ENCODE measurements at places on chromosomes 3 and 15.

DNA sequence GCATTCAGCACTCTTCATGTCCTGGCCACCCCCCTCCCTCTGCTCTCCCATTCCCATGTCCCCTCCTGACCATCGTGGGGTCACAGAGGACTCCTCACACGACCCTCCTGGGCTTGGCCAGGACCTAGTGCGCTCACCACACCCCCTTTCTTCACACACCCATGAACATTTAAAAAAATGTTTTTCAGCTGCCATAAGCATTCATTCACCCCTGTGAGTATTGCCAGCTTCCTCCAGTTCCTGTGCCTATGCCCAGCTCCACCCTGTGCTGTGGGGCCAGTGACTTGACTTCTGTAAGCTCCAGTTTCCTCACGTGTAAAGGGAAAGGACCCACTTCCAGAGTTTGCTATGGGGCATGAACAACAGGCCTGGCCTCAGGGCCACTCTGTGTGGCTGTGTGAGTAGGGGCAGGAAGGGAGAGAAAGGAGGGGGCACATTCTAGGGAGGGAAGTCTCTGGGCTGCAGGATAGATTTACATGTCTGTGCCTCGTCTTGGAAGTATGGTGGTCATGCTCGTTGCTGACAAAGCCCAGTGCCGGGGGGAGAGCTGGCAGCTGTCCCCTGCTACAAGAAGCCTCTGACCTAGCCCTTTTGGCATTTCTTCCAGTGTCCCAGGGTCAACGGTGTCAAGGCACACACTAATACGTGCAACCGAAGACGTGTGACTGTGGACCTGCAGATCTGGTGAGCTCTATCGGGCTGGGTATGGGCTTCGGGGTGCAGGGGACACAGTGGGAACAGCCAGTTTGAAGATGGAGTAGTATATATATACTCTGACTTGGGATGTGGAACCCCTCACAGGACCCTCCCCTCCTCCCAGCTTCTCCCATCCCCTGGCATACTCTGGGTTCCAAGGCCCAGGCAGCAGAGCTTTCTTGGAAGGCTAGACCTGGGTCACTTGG, 22.8 kb downstream of the ESYT3 start:
- peaks cover 4% of the 10 kb centered on the region for H3K36me3 ChIP-seq
- no peaks in the 10 kb centered on the region for H3K27me3 ChIP-seq
- no peak overlapping the region for H3K27ac ChIP-seq
- no peak overlapping the region for H3K4me3 ChIP-seq
- no peak for DNase-seq
- H3K4me1 ChIP-seq = no peaks in the 10 kb centered on the region

- no peak overlapping the region for H3K27ac ChIP-seq
- peaks cover 6% of the 10 kb centered on the region for H3K4me1 ChIP-seq
- H3K4me3 ChIP-seq = no peak overlapping the region
- DNase-seq = no peak
- no peaks in the 10 kb centered on the region for H3K36me3 ChIP-seq
Measured at GRCh38 chr3:184633237-184633579, 71.6 kb downstream of the EPHB3 start.

DNA sequence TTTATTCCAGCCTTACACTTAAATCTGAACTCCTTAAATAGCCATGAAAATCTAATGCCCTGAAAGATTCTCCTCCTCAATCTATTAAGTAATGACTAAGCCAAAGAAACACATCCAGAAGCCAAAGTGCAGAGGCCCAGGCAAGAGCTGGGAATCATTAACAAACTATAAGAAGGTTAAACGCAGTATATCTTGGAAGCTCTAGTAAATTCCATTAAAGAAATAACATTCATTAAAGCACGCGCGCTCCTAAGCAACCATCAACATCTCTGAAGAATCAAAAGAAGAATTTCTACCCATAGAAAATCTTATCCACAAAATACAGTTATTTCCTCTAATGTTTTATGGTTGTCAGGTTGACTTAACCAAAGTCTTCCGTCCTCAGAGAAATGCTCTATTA, 29.5 kb downstream of the MB21D2 start:
- no peak overlapping the region for H3K27ac ChIP-seq
- DNase-seq = peak; percentile 52

DNA sequence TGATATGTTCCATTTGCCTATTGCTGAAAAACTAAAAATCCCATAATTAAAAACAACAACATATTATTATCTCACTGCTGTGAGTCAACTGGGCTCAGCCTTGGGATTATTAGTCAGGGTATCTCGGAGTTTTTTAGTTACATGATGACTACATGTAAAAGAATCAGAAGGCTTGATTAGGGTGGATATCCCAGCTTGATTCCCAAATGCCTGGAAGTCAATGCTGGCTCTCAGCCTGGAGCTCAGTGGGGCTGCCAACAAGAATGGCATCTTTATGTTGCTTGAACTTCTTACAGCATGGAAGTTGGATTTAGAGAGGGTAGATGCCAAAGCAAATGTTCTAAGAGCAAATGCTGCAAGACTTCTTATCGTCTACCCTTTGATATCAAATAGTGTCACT, 278.5 kb downstream of the PLOD2 start:
- no peaks in the 10 kb centered on the region for H3K36me3 ChIP-seq
- DNase-seq = peak; percentile 47
- no peak overlapping the region for H3K27ac ChIP-seq
- no peak overlapping the region for H3K4me3 ChIP-seq

DNA sequence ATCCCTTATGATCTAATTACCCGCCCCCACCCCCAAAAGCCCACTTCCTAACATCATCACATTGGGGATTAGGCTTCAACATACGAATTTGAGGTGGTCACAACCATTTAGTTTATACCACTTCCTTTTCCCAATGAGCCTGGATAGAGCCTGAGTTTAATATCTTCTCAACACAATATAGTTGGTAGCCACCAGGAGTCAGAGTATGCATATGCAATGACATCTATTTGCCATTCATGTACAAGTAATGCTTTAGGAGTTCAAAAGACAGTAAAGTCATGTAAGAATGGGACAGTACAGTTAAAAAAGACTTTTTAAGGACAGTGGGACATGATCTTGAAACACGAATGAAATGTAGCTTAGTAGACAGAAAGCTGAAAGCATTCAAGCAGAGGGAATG, 172.4 kb downstream of the DCLK3 start:
- H3K27me3 ChIP-seq = no peaks in the 10 kb centered on the region
- H3K36me3 ChIP-seq = no peaks in the 10 kb centered on the region
- DNase-seq = no peak

DNA sequence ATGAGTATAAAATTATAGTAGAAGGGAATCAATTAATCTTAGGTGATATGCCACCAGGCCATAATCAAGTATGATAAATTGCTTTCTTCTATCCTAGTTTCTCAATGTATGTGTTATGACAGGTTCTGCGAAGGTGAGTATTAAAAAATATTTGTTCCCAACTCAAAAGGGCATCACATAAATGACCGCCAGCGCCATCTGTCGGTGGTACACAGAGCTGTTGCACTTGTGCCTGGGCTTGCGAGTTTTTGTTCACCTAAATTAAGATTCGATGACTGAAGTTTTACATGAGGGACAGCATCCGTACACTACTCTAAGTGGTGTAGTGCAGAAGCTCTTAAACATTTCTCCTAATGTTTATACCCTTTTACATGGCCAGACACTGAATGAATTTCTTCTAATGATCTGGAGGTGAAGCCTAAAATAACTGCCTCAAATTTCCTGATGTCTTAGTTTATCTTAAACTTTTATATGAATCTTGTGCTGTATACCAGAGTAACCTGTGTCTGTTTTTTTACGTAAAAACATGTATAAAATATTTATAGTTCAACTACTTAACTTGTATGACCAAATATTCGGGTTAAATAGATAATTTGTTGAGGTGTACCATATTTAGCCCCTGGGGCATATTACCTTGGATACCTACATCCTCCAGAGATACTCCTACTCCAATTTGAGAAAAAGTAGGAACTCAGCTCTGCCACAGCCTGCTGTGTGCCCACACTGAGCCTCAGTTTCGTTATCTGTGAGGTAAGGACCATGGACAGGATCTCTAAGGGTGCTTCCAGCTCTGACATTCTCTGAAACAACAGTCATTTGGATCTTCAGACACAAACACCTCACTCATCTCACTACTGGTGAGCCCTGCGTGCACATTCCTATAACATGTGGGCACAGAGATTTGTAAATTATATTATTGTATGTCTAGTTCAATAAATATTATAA, 365.6 kb downstream of the MAGI1 start:
- H3K27me3 ChIP-seq = no peaks in the 10 kb centered on the region
- H3K4me1 ChIP-seq = no peaks in the 10 kb centered on the region
- H3K4me3 ChIP-seq = no peak overlapping the region
- H3K36me3 ChIP-seq = no peaks in the 10 kb centered on the region

DNA sequence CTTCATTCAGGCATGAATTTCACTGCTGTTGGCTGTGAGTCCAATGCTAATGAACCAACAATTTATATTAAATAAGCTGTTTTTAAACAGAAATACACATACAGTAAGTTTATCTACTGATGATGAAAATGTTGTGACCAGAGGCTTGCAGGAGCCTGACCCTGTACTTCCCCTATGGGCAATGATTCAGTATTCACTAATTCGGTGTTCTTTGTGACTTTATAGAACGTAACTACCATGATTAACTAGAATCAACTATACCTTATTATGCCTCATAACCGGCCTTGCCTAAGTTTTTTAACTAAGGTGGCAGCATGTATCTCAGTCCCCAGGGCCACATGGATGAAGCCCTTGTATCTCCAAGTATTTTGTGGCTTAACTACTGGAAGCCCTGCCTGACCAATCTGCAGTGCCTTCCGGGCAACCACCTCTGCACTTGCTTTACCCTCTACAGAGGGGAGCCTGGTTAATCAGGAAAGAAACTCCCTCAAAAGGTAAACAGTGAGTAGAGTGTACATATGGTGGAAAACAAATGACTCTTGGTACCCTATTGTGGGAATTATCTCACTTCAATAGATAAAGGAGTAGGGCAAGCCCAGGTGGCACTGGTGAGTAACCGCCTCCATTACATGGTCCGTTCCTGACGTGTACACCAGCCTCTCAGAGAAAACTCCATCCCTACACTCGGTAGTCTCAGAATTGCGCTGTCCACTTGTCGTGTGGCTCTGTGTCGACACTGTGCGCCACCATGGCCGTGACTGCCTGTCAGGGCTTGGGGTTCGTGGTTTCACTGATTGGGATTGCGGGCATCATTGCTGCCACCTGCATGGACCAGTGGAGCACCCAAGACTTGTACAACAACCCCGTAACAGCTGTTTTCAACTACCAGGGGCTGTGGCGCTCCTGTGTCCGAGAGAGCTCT, 11.6 kb upstream of the CLDN18 start:
- no peaks in the 10 kb centered on the region for H3K27me3 ChIP-seq
- H3K36me3 ChIP-seq = no peaks in the 10 kb centered on the region
- DNase-seq = peak; percentile 93
- peak overlapping the region; percentile 50 for H3K4me3 ChIP-seq

DNA sequence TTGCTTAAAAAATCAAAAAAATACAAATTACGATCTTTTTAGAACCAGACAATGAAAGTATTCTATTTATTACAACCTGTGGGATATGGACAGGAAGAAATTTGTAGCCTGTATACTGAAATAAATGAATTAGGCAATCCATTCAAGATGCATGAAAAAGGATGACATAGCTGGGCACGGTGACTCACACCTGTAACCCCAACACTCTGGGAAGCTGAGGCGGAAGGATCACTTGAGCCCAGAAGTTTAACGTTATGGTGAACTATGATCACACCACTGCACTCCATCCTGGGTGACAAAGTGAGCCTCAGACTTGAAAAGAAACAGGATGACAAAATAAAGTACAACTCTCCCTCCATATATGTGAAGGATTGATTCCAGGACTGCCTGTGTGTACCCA, 74.1 kb downstream of the MSL2 start:
- H3K36me3 ChIP-seq = no peaks in the 10 kb centered on the region
- H3K4me1 ChIP-seq = no peaks in the 10 kb centered on the region
- H3K27ac ChIP-seq = no peak overlapping the region
- no peak overlapping the region for H3K4me3 ChIP-seq
- DNase-seq = no peak
- H3K27me3 ChIP-seq = no peaks in the 10 kb centered on the region

DNA sequence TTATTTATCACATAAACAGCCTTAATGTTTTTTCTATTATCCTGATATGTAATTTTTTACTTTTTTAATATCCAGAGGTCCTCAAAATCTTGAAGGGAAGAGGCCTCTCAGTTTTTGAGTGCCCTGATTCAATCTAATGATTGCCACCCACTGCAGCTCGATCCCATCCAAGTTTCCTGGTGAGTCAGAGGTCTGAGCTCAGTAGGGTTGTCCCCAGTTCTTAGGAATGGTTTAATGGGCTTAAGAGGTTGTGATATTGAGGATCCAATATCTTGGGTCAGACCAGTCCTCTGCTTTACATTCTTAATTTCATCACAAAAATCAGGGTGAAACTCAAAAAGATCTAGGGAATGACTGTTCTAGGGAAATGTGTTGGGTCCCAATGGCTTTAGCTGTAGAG, 238.5 kb downstream of the NSUN3 start:
- no peak overlapping the region for H3K27ac ChIP-seq
- H3K36me3 ChIP-seq = no peaks in the 10 kb centered on the region
- DNase-seq = no peak
- no peaks in the 10 kb centered on the region for H3K27me3 ChIP-seq
- no peak overlapping the region for H3K4me3 ChIP-seq

DNA sequence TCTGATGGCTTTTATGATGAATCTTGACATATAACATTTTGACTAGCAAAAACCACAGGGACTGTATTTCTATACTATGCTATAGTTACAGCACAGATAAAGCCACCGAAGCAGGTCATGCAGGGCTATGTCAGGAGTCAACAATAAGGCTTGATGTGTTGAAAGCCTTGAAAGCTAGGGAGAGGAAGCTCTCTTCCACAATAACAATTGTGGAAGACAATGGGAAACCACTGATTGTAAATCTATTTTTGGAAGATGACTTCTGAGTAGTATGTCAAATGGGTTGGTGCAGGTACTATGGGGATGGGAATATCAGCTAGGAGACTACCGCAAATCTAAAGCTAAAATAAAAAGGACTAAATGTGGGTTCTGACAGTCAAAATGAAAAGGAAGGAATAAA, 4.0 kb upstream of the AQR start:
- no peak overlapping the region for H3K4me3 ChIP-seq
- peaks cover 4% of the 10 kb centered on the region for H3K36me3 ChIP-seq
- no peaks in the 10 kb centered on the region for H3K27me3 ChIP-seq
- H3K4me1 ChIP-seq = peaks cover 6% of the 10 kb centered on the region
- no peak for DNase-seq

- H3K4me1 ChIP-seq = peaks cover 78% of the 10 kb centered on the region
- H3K27me3 ChIP-seq = no peaks in the 10 kb centered on the region
- no peak for DNase-seq
- no peak overlapping the region for H3K4me3 ChIP-seq
- no peaks in the 10 kb centered on the region for H3K36me3 ChIP-seq
Measured at GRCh38 chr15:29812384-29812694, 9.9 kb downstream of the TJP1 start.

GRCh38 chr15:51089699-51090453, 4.8 kb downstream of the TNFAIP8L3 start:
- peak overlapping the region; percentile 18 for H3K27ac ChIP-seq
- no peak overlapping the region for H3K4me3 ChIP-seq
- peaks cover 26% of the 10 kb centered on the region for H3K27me3 ChIP-seq
- peaks cover 12% of the 10 kb centered on the region for H3K4me1 ChIP-seq
- DNase-seq = no peak

GRCh38 chr15:91165850-91166249, 65.8 kb downstream of the SV2B start:
- no peak overlapping the region for H3K4me3 ChIP-seq
- H3K27ac ChIP-seq = no peak overlapping the region
- no peak for DNase-seq
- H3K4me1 ChIP-seq = no peaks in the 10 kb centered on the region

GRCh38 chr3:192408647-192409200, 318.6 kb downstream of the FGF12 start:
- no peaks in the 10 kb centered on the region for H3K36me3 ChIP-seq
- no peak for DNase-seq
- H3K4me3 ChIP-seq = peak overlapping the region; percentile 63
- H3K27ac ChIP-seq = no peak overlapping the region
- peaks cover 29% of the 10 kb centered on the region for H3K4me1 ChIP-seq
- peaks cover 51% of the 10 kb centered on the region for H3K27me3 ChIP-seq
